ENCODE measurements at places on chromosomes 12 and 14.

DNA sequence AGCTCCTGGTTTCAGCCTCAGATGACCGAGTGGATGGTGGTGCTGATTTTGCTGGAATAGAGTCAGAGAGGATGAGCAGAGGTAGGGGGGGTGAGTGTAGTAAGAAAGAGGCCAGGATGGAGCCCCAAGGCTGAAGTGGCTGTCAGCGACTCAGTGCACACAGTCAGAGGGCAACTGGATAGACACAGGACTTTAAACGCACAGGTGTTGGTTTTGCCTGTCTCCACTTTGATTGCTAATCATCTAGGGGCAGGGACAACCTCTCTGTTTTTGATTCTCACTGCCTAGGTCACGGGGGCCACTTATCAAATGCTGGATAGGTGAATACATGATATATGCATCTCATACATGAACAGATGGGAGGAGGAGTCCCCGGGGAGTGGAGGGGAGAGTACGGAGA lies 99.5 kb downstream of the EGLN3 start:
- no peak for DNase-seq

DNA sequence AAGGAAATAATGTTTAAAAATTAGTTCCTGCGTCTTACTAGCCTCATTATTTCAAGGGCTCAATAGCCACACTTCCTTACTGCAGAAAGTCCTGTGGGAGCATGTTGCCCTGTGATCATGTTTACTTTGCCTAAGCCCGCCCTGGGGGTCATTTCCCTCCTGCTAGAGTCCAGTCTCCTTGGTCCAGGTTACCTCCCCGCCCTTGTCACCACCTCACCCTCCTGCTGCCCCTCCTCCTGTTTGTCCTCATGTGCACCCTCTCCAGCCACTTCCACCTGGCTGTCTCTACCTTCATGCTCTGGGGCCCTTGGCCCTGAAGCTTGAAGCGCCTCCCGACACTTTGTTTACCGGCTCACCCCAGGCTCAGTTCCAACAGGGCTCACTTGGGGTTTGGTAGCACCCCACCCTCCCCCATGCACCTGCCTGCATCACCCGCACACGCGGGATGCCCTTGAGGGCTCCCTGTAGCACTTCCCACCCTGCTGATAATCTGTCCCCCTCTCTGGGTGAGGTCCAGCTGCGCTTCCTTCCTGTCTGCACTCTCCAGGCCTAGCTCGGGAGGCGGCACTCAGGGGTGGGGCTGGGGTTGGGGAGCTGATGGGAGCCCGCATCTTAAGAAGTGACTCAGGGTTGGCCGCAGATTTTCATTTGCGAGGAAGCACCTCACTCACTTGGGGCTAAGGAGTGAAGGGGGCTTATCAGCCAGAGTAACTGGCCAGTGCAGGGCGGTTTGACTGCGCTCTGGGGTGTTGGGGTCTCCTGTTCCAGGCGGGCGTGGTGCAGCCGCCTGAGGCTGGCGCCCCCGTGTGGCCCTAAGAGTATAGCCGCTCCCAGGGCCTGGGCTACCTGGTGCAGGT lies 40.1 kb downstream of the SMIM41 start:
- peak; percentile 14 for DNase-seq

DNA sequence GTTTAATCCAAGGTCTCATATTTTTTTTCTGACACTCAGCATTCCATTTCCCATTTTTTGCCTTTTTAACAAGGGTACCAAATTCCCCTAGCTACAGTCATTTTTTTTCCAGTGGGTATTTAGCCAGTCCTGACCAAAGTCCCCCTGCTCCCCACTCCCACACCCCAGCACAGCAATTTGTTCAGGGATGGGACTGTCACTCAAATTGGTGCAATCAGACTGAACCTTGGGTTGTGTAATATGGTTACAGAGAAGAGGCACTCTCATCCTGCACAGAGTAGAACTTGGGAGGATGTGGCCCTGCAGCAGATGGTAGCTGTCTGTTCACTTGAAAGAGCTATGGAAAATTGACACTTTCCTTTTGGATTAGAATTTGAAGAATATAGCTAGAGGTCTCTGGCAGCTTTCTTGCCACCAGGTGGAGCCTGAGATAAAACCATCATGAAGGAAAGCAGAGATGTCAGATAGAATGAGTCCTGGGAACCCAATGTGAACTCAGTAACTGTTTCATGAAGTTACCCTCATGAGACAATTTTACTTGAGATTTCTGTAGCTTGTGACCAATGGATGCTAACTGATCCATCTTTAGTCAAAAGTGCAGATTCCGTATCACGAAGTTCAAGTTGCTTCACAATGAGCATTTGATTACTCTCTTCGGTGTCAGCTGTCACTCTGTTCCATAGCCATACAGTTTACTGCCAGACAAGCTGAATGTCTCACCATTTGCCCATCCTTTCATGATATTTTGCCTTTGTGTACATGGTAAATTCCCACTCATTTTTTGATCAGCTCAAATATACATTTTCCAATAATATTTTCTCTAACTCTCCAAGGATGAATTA lies 394.0 kb upstream of the SYT1 start:
- no peak for DNase-seq

DNA sequence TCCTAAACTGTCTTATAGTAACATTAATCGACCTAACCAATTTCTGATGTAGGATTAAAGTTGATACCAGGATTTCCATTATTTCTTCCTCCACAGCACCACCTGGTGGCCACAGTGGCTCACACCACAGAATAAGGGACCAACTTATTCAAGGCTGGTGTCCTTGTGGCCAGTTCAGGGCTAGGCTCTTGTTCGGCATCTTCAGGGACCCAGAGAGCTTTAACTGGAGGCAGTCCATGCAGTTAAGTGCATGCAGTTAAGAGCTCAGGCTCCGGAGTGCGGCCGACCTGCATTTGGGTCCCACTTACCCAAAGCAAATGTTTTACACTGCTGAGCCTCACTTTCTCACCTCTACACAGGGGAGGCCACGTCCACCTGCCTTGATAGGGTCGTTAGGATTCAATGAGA lies 42.0 kb upstream of the GPR68 start:
- DNase-seq, result peak; percentile 83

DNA sequence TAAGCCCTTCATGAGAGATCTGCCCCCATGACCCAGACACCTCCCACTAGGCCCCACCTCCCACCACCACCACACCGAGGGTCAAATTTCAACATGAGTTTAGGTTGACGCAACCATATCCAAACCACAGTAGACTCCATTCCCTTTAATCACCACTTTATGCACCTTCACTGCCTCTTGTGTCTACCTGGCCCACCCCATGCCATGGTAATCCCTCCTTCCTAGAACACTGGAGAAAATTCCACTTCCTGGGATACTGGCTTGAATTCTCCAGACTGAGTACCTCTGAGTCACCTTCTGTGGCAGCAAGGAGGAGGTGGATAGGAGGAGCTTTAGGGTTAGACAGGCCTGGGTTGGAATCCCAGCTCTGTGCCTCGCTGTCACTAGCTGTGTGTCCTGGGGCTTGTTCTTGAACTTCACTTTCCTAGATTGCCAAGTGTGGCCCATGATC lies 26.1 kb upstream of the CIPC start:
- DNase-seq, result no peak

GRCh38 chr12:69007101-69007854 lies 74.3 kb upstream of the CPM start:
- DNase-seq, result no peak

GRCh38 chr12:109393437-109394345 lies 46.0 kb downstream of the MYO1H start:
- DNase-seq, result no peak

DNA sequence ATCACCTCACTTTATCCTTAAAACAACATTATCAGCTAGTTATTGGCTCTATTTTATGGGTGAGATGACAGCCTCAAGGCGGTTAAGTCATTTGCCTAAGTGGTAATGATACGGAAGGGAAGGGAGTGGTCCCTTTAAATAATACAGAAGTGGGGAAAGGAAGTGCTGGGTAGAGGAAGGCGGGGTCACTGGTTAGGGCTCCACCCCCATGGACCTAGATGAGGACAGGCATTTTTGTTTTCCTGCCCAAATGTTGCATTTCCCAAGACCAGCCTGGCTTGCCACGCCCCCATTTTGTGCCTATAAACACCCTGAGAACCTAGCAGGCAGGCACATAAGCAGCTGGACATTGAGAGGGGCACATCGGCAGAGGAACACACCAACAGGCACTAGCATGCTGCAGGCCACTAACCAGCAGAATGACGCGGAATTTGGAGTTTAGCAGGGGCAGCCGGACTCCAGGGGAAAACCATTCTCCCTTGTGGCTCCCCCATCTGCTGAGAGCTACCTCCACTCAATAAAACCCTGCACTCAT lies 100.9 kb downstream of the EPS8 start:
- no peak for DNase-seq

GRCh38 chr12:39390752-39391151 lies 52.2 kb downstream of the KIF21A start:
- DNase-seq, result no peak

DNA sequence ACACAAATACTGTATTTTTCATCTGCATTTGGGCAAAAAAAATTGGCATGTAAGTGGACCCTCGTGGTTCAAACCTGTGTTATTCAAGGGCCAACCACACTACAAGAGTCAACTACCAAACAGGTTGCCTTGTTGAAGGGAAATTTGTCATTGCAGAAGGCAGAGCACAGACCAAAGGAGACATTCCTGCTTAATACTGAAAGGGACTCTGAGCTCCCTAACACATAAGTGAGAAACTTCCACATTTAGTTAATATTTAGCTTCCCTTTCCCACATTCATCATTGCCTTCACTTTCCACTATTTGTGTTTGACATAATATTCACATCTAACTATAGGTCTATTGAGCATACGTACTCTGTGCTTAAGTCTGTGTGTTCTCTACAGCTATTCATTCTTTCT lies 266.9 kb downstream of the KCNH5 start:
- no peak for DNase-seq

- DNase-seq, result no peak
These were observed 34.8 kb downstream of the CRACR2A start for GRCh38 chr12:3718100-3718499.

- DNase-seq, result no peak
These were observed 10.9 kb downstream of the ZNF664 start for GRCh38 chr12:123983822-123984485.

DNA sequence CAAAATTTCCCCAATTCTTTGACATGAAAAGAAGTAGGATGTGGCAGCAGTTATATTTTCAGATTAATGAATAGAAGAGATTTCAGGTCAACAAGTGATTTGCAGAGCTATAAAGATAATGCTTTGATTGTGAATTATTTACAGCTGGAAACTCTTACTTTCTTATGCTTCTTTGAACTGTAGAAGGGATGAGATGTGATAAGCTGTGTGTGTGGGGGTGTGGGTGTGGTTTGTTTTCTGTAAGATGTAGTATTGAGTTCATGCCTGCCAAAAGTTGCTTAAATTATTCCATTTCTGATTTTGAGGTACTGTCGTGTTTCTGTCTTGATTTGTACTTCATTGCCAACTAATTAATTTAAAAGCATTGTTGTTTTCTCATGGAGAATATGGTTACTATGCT lies 22.7 kb downstream of the AEBP2 start:
- DNase-seq, result no peak

- peak; percentile 28 for DNase-seq
These were observed 729 bp downstream of the OSBPL8 start for GRCh38 chr12:76558684-76559399.

- no peak for DNase-seq
These were observed 14.4 kb downstream of the AREL1 start for GRCh38 chr14:74698465-74698864.

- DNase-seq, result no peak
These were observed 422.4 kb downstream of the RAD51B start for GRCh38 chr14:68241862-68242487.

GRCh38 chr12:49335955-49336644 lies 888 bp downstream of the C1QL4 start:
- no peak for DNase-seq

DNA sequence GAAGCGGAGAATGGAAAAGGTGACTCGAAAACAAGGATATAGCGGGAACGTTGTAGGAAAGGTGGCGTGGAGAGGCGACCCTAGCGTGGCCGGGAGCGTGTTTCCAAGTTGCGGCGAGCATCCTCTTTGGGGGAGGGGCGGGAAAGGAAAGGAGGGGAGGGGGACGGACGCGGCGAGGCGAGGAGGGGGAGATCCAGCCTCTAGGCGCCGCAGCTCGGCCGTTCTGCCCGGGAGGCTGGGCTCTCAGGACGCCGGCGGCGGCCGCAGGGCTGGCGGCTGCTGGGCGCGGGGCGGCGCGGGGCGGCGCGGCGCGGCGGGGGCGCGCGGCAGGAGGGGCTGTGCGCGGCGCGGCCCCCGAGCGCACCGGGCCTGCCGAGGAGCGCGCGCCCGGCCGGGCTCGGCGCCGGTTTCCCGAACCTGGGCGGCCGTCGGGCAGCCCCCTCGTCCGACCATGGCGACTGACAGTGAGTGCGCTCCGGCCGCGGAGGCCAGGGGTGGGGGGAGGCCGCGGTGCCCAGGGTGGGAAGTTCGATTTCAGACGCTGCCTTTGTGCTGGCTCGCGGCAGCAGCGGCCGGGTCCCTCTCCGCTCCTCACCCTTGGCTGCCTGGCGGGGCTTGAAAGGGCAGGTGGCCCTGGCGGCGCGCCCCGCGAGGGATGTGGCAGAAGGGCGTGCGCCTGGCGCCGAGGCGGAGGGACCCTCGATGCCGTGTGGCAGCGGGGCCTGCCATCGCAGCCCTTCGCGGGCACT lies 50.3 kb downstream of the SNAPC1 start:
- DNase-seq, result no peak

GRCh38 chr14:33357225-33358010 lies 418.7 kb downstream of the NPAS3 start:
- DNase-seq, result no peak

DNA sequence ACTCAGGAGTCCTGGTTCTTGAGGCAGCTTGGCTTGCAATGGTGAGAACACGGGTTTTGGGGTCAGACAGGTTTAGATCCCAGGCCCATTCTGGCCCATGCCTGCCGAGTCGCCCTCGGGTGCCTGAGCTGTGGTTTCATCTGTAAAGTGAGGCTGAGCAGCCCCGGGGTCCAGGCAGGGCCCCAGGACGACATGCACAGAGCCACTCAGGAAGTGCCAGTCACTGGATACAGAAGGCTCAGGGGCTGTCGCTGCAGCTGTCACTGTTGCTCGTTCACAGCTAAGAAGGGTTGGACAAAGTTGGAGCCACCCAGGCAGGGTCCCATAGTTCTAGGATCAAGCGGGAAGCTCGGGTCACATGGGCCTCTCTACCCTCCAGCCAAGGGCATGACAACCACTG lies 403.1 kb downstream of the BCL11B start:
- no peak for DNase-seq

DNA sequence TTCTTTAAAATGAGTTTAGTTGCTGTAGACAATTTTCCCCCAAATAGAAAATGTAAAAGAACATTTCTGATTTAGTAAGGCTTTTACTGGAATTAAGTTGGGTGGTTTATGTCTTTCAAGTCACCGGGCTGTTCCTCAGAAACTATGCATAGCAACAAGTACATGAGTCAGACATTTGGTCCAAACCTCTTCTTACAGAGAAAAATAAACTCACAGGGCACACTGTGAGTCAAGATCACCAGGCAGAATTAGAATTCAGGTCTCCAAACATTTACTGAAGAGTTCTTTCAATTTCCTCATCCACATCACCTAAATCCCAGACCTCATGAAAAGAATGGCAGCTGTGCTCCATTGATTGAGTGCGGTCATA lies 476.1 kb upstream of the SOX5 start:
- DNase-seq, result no peak

DNA sequence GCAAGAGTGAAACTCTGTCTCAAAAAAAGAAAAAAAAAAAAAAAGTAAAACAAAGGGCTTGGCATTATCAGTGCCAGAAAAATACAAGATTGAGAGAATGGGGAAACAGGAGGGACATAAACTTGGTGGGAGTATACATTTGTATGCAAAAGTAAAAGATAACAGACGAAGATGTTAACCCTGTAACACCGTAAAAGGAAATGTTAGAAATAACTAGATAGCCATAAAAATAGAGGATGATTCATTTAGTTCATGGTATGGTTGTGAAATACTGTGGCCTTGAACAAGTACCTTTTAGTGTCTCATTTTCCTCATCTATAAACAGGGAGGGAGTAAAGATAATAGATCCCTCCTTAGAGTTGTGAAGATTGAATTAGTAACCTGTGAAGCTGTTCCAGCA lies 33.3 kb downstream of the ATP2A2 start:
- no peak for DNase-seq
